ENCODE measurements at places on chromosomes 1 and 21.
A peak's percentile ranks its signal among the peaks of the same experiment; 100 is the strongest.

DNA sequence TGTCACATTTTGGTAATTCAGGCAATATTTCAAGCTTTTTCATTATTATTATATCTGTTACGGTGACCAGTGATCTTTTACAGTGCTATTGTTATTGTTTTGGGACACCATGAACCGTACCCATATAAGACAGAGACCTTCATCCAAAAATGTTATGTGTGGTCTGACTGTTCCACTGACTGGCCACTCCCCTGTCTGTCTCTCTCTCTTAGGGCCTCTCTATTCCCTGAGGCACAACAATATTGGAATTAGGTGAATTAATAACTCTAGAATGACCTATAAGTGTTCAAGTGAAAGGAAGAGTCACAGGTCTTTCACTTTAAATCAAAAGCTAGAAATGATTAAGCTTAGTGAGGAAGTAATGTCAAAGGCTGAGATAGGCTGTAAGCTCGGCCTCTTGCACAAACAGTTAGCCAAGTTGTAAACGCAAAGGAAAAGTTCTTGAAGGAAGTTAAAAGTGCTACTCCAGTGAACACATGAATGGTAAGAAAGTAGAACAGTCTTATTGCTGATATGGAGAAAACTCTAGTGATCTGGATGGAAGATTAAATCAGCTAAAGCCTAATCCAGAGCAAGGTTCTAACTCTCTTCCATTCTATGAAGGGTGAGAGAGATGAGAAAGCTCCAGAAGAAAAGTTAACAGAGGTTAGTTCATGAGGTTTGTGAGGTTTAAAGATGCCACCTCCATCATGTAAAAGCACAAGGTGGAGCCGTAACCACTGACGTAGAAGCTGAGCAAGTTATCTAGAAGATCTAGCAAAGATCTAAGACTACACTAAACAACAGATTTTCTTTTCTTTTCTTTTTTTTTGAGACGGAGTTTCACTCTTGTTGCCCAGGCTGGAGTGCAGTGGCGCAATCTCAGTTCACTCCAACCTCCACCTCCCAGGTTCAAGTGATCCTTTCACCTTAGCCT lies 19.7 kb upstream of the DIPK1A start:
- no peak overlapping the region for H3K27ac ChIP-seq
- no peaks in the 10 kb centered on the region for H3K36me3 ChIP-seq
- H3K4me1 ChIP-seq, result no peaks in the 10 kb centered on the region

DNA sequence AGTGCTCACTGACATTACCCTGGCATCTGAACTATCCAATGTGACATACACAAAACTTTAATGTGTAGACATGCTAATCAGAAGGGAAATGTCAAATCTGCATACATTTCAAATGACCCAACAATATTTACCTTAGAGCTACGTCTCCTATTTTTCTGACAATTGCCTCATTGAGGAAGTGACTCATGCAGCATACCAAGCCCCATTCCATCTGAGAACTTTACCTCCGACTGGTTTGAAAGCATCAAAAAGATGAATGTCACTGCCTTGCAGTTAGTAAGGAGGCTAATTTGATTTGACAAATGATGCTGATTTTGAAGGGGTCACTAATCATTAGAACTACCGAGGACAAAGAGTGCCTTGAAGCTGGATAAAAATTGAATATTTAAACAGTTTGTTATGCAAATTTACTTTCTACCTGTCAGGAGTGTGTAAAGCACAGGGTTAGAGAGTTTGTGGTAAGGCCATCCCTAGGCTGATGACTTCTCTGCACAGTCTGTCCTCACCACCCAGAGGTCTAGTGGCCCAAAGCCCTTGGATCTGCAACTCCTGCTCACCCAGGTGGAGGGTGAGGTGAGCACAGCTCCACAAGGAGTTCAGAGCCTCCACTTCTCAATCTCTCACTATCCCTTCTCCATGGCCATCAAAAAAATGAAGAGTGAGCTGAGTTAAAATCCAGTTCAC lies 500.3 kb upstream of the C1orf87 start:
- no peaks in the 10 kb centered on the region for H3K36me3 ChIP-seq
- no peak for DNase-seq
- no peaks in the 10 kb centered on the region for H3K27me3 ChIP-seq
- peaks cover 12% of the 10 kb centered on the region for H3K4me1 ChIP-seq

DNA sequence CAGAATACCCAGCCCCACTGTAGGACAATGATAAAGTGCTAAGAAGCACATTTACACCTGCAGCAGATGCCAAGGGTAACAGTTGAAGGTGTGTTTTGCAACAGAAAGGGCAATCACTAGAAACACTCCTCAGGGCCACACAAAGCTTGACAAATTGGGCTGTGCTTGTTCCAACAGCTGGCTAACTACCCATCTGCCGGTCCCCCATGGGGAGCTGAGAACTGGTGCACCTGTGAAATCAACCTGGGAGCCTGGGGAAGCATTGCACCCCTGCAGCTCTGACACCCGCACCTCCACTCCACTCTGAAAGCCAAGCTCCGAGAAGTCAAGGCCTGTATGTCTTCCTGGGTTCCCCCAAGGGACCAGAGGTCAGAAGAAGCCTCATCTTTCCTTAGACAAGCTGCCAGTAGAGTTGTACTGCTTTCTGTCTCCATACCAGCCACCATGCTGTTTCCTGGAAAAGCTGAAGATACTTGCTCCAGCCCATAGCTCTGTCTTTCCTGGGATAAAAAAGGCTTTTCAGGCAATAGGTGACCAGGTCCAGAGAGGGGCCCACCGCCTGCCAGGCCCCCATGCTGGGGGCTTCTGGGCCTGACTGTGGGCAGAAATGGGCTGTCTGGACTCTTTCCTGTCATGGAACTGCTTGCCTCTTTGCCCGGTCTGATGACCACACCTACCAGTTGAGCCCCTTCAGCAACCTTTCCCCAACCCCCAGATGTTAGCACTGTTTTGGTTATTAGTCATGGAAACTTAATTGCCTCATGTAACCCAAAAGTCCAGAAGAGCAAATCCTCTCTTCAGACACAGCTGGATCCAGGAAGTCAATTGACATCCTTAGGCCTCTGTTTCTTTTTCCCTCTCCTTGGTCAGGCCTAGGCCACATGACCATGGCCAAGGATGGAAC lies 93.6 kb downstream of the KIF14 start:
- no peaks in the 10 kb centered on the region for H3K27me3 ChIP-seq
- no peak overlapping the region for H3K4me3 ChIP-seq
- H3K27ac ChIP-seq, result no peak overlapping the region
- DNase-seq, result no peak
- no peaks in the 10 kb centered on the region for H3K4me1 ChIP-seq

GRCh38 chr1:214514032-214514818 lies 37.2 kb downstream of the PTPN14 start:
- no peaks in the 10 kb centered on the region for H3K27me3 ChIP-seq
- H3K36me3 ChIP-seq, result no peaks in the 10 kb centered on the region
- H3K27ac ChIP-seq, result no peak overlapping the region
- no peak for DNase-seq
- peaks cover 30% of the 10 kb centered on the region for H3K4me1 ChIP-seq

DNA sequence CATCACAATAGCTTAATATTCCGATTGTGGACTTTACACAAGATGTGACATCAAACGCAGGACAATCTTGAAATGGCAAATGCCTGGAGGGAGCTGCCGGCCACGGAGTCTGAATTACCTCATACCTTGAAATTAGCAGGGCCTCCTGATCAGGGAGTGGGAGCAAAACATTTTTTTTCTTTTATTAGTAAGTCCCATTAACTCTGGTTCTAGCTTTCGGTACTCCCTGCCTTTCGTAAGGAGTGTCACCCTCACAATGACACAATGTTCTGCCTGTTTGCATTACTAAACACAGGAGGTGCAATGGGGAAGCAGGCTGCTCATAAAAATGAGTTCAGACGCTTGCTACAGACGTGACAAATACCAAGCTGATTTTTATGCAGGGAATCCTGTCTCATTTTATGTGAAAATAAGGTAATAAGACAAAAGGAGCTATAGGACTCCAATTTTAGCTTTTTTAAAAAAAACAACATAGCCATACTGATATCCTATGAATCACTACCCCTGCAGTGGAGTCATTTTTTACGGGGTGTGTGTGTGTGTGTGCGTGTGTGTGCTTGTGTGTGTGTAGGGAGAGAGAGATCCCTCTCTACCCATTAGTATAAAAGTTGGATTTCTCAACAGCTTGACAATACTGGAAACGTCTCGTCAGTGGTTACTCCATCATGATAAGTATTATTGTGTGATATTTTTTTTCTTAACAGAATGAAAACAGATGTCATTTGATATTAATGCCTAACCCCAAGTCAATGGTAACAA lies 205.1 kb upstream of the RUNX1 start:
- no peak for DNase-seq
- H3K4me3 ChIP-seq, result no peak overlapping the region
- H3K27ac ChIP-seq, result no peak overlapping the region

DNA sequence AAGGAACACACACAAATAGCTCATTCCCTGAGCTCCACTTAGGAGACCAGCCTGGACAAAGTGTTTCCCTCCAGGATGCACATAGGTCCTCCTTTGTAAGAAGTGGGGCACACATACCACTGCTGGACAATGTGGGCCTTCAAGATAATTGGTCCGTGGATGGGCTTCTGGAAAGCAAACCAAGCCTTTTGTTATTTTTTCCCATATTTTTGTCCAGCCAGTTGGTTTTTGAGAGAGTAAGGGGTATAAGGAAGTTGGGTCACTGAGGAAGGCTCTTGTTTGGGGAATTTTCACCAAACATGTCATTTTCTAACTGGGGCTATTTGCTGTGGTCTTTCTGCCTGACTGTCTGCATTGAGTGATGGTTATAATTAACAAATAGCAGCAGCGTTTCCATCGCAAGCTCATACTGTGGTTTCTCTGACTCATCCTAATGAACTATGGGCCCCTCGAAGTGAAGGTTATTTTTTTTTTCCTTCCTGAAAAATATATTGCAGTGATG lies 306.3 kb upstream of the DUSP10 start:
- H3K4me3 ChIP-seq, result no peak overlapping the region
- no peaks in the 10 kb centered on the region for H3K4me1 ChIP-seq
- no peak overlapping the region for H3K27ac ChIP-seq
- H3K27me3 ChIP-seq, result no peaks in the 10 kb centered on the region
- no peaks in the 10 kb centered on the region for H3K36me3 ChIP-seq

- DNase-seq, result no peak
- H3K36me3 ChIP-seq, result no peaks in the 10 kb centered on the region
- H3K27ac ChIP-seq, result no peak overlapping the region
Observed at GRCh38 chr1:42914092-42914627, 44.5 kb downstream of the SLC2A1 start.

DNA sequence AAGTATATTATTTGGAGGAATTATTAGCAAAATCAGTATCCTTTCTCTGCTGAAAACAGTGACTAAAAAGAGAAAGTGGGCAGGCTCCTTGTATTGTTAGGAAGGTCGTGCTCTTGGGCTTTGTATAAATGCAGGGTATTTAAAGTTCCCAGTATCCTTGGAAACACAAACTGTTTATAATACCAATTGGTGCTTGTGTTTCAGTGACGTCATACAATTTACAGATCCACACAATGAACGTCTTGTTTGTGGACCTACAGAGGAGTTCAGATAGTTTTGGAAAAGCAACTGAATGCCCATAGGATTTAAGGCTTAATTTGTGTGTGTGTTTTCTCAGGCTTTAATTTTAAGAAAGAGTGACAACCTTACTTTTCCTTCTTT lies 168.2 kb downstream of the RASAL2 start:
- H3K27ac ChIP-seq, result no peak overlapping the region
- DNase-seq, result no peak
- no peaks in the 10 kb centered on the region for H3K27me3 ChIP-seq
- no peak overlapping the region for H3K4me3 ChIP-seq

- H3K4me3 ChIP-seq, result no peak overlapping the region
- H3K27ac ChIP-seq, result no peak overlapping the region
- H3K4me1 ChIP-seq, result no peaks in the 10 kb centered on the region
Observed at GRCh38 chr21:36803816-36804439, 105.0 kb downstream of the SIM2 start.

DNA sequence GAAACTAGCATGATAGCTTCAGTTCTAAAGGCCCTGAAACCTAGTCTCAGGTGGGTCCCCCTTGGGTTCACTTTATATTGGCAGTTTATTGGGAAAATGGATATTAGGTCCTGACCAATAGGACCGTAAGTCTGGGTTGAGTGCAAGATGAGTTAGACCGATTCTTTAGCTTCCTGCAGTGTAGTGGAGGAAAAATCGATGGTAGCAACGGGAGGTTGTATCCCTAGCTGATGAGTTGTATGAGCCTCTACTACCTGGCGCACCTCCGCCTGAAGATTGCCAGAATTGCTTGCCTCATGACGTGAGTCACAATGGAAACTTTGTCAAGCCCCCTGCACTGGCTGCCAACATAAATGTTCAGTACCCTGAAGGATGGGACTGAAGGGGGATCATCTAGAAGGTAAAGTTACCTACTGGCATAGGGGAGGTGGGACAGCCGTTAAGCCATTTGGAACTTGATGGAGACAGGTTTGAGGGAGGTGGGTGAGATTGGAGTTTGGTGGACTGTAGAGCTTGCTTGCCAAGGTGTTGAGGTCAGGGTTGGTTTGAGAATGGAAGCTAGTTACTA lies 3.9 kb downstream of the RCC1 start:
- no peaks in the 10 kb centered on the region for H3K27me3 ChIP-seq
- DNase-seq, result peak; percentile 27
- peak overlapping the region; percentile 87 for H3K27ac ChIP-seq

DNA sequence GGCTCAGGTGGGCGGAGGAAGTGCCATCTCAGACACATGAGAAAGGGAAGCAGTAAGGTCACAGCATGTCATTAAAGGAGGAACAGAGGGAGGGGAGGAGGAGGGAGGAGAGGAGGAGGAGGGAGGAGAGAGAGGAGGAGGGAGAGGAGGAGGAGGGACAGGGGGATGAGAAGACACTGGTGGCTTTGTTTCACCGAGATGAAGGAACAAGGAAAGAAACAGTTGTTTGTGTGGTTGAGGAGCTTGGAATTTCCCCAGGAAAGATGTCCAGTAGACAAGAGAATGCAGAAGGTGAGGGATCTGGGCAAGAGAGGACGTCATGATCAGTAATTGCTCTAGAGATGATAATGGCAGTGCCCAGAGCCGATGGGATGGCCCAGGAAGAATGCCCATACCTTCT lies 97.7 kb downstream of the AJAP1 start:
- H3K36me3 ChIP-seq, result no peaks in the 10 kb centered on the region
- DNase-seq, result no peak
- H3K27me3 ChIP-seq, result no peaks in the 10 kb centered on the region
- H3K27ac ChIP-seq, result no peak overlapping the region
- H3K4me3 ChIP-seq, result no peak overlapping the region

DNA sequence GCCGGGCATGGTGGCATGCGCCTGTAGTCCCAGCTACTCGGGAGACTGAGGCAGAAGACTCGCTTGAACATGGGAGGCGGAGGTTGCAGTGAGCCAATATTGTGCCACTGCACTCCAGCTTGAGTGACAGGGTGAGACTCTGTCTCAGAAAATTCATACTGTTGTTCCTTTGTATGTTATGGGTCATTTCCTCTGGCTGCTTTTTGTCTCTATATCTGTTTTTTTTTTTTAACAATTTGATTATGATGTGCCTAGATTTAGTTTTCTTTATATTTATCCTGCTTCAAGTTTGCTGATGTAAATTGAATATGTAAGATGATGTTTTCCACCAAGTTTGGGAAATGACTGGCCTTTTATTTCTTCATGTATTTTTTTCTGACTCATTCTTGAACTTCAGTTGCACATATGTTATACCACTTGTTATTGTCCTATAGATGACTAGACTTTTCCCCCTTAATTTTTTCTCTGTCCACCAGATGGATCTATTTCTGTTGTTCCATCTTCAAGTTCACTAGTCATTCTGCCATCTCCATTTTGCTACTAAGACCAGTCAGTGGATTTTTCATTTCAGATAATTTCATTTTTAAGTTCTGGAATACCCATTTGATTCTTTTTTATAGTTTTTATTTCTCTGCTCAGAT lies 173.5 kb downstream of the GALNT2 start:
- H3K36me3 ChIP-seq, result no peaks in the 10 kb centered on the region
- H3K4me3 ChIP-seq, result no peak overlapping the region
- no peak for DNase-seq
- no peak overlapping the region for H3K27ac ChIP-seq
- H3K4me1 ChIP-seq, result no peaks in the 10 kb centered on the region
- H3K27me3 ChIP-seq, result no peaks in the 10 kb centered on the region
